Esophagus squamous epithelium (tissue), 5 donors: ENCODE measurements at places on chromosomes 4 and X.

- no peak for DNase-seq
Observed at GRCh38 chrX:67545893-67546495, 2.2 kb downstream of the AR start.

- no peak for DNase-seq
Observed at GRCh38 chrX:13374364-13374763, 54.5 kb upstream of the ATXN3L start.

DNA sequence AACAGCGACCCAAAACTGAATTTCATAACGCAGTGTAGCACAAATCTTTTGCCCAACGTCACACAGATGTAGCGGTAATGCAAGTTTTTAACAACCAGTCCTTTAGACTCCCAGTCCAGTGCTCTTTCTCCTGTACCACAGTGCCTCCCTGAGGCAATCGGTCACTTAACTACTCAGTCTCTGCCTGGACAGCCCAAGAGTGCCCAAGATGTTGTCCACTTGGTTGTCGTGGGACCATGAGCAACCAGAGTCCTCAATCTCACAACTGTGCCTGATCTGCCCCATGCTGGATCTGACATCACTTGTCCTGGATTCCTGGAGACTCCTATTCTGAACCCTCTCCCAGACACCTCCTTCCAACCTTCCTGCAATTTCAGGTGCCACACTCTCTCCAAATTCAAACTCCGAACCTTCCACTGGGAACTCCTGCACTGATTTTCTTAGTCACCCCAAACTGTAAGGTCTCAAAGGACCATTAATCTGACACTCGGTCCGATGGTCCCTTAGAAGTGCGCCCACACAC lies 702 bp downstream of the MMGT1 start:
- DNase-seq = no peak

DNA sequence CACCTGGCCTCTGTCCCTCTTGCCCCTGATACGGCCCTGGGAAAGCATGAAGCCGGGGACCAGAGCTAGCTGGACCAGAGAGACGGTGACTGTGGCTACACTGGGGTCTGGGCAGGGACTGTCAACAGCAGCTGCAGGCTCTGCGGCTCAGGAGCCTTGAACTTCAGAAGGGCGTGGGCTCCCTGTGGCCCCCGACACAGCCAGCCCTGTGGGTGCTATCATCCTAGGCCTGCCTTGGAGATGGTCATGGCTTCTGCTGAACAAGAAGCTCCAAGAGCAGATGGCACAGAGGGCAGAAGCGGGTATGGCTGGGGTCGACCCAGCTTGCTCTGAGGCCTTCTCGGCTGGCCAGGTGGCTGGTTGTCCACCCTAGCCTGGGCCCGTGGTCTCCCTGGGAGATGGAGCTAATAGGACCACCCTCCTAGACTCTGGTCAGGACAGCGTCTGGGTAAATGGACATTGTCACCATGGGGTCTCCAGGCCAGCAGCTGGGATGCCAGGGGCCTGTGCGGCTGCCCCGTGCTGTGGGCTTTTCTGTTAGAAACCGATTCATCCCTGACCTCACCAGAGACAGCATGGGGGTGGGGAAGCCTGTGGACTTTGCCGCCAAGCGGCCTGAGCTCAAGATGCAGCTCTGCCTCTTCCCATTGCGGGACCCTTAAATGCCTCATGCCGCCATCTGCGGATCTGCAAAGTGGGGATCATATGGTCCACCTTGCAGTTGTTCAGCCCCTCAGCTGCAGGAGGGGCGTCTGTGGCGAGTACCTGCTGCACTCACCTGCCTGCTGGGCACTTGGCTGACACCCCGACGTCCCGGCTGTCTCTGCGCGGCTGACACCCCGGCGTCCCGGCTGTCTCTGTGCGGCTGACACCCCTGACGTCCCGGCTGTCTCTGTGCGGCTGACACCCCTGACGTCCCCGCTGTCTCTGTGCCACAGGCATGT lies 21.1 kb downstream of the CPZ start:
- no peak for DNase-seq

DNA sequence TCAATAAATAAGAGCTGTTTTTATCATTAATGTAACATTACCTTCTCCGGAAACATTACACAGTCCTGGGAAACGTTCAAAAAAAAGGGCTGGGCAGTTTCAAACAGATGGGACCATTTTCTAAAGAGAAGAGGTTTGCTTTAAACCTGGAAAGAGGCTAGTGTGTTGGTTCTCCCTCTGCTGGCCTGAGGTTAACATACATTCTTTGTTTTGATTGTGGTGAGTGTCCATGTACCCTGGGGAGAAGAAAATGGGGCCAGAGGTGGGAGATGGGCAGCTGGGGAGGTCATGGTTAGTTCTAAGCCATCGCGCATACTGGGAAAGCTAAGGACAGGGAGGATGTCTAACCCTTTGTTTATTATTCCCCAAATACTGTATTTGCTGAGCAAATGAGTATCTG lies 194.7 kb downstream of the CPEB2 start:
- no peak for DNase-seq

DNA sequence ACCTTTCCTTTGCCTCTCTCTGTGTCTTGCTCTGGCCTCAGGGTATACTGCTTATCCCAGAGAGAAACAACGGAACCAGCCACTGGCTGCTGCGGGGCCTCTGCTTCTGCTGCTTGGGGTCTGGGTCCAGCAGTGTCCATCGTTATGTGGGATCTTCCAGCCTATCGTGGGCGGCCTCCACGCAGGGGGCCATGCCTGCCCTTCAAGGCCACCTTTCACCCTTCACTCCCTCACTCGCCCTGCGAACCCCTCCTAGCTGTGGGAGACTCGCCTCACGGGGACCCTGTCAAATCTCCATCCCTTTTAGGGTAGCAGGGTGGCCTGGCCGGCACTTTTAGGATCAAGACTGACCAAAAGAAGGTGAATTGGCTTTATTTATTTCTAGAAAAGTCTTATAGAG lies 19.3 kb upstream of the ABLIM2 start:
- no peak for DNase-seq
